ENCODE measurements at places on chromosomes 6 and 20.

DNA sequence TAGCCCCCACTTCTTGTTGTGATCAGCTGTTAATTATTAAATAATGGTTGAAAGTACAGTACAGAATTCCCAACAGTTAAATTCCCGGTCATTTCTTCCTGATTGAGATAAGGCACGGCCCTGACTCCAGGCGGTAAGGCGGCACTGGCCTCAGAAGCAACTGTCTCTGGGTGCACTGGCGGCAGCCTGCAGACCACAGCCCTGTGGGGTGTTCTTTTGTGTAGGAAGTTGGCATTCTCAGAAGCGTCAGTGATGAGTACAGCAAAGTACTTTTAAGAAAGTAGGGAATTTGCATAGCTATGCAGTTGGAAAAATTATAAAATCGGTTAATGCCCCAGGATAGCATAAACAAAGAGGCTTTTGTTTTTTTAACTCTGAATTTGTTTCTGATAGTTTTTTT is 50.5 kb downstream of the SAMD5 start:
- DNase-seq: no peak

DNA sequence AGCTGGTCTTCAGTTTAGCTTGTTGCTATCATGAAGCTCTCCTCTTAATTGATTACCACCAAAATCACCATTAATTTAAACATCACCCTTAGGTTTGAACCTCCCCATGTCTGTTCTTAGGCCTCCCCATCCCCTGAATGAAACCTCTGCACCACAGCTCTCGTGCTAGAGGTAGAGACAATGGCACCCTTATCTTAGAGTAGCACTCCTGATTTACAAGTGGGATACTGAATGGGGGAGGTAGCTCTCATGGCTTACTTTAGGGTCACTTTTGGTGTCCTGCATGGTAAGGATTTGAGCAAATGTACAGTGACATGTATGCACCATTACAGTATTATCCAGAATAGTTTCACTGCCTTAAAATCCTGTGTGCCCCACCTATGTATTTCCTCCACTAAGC is 115.6 kb upstream of the ADTRP start:
- no peak for DNase-seq

DNA sequence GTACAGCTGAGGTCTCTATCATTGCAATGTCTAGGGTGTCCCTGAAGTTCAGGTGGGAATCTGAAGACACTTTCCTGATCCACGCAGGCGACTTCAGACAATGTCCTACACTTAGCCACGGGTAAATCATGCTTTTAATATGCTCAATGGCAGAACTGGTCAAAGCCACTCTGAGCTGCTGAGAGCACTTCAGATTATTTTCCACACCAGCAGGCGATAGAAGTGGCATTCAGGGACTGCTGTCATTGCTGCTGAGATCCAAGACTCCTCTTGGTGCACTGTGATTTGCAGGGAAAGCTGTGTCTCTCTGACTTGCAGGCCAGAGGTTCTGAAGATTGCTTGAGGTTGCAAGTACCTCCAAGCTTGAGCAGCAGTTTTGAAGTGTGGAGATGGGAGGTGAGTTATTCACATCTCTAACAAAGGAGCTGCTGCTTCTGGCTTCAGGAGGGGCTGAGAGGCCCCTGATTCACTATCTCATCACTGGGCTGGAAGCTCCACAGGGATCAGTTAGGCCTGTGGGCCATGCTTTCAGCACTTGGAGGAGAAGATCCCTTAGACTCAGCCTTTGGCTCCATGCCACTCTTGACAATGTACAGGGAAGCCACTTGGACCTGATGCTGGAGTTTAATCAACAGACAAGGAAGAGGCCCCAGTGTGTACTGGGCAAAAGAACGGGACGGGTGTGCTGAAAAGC is 2.9 kb upstream of the SSTR4 start:
- DNase-seq: no peak

DNA sequence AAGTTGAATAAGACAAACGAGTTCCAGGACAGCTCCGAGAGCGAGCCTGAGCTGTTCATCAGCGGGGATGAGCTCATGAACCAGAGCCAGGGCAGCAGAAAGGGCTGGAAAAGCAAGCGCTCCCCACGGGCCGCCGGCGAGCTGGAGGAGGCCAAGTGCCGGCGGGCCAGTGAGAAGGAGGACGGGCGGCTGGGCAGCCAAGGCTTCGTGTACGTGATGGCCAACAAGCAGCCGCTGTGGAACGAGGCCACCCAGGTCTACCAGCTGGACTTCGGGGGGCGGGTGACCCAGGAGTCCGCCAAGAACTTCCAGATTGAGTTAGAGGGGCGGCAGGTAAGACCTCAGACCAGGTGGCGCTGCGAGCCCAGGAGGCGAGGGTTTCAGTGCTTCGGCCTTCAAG is 56.0 kb upstream of the TMEM181 start:
- DNase-seq: no peak

DNA sequence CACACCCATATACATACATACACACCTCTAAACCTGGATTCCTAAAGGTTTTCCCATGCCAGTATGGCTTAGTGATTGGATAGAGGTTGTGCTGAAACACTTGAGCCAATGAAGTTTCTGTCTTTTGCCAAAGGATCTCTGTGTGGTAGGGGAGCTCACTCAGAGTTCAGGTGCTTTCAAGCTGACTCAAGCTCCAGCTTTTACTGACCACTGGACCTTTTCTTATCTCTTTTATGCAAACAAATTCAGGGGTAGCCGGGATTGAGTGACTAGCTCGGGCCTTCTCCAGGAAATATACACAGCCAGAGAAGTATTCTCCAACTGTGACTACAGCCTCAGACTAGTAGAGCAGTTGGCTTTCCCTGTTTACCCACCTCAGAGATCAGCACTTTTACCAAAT is 21.5 kb upstream of the DSE start:
- DNase-seq: no peak

- DNase-seq: no peak
Measured at GRCh38 chr6:27761391-27761790, 150.8 kb downstream of the OR2B2 start.

DNA sequence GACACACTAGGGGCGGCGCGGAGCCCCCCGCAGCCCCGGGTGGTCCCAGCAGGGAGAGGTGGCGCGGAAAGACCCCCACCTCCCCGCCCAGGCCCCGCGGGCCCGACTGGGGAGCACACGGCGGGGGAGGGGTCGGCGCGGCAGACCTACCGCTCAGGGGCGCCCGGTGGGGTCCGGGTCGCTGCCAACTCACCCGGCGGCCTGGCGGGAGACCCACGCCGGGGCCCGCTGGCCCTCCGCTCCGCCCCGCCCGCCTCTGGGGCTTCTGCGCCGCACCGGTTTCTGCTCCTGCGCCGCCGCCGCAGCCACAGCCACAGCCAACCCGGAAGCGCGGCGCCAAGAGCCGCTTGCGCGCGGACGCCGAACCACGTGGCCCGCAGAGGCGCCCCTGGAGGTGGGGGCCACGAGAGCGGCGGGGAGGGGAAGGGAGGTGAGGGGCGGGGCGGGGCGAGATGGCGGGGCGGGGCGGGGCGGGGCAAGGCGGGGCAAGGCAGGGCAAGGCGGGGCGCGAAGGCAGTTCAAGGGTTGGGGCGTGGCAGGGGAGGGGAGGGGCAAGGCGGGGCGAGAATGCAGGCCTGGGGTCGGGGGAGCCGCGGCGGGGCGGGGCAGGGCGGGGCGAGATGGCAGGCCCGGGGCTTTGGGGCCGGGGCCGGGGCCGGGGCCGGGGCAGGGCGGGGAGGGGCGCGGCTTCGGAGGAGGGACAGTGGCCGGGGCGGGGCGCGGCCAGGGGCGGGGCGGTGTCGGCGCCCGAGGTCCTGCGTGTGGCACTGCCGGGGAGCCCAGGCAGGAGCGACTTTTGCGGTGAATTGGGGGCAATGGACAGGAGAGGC is at the start of gene ZBTB24:
TSS of gene ZBTB24 (minus strand) at position 315 of the 830 bp plus-strand sequence. CDS start 1,193 bp downstream, outside the sequence.
- peak; percentile 98 for DNase-seq

- no peak for DNase-seq
Measured at GRCh38 chr6:83008626-83009025, 57.0 kb downstream of the UBE3D start.

- no peak for DNase-seq
Measured at GRCh38 chr6:14002176-14002947, 77.6 kb downstream of the RNF182 start.

DNA sequence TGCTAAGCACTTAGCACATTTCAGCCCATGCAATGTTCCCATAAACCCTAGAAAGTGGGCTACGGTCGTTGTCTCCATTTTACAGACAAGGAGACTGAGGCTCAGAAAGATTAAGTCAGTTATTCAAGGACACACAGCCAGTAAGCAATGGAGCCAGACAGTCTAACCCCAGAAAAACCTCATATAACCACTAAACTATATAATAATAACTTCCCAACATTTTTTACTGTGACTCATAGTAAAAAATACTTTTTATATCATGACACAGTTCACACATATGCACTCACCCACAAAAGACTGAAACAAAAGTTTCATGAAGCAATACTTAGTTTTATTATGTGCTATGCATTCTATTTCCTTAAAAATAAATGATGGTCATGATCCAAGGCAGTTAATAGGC is 66.2 kb upstream of the EYA2 start:
- no peak for DNase-seq

DNA sequence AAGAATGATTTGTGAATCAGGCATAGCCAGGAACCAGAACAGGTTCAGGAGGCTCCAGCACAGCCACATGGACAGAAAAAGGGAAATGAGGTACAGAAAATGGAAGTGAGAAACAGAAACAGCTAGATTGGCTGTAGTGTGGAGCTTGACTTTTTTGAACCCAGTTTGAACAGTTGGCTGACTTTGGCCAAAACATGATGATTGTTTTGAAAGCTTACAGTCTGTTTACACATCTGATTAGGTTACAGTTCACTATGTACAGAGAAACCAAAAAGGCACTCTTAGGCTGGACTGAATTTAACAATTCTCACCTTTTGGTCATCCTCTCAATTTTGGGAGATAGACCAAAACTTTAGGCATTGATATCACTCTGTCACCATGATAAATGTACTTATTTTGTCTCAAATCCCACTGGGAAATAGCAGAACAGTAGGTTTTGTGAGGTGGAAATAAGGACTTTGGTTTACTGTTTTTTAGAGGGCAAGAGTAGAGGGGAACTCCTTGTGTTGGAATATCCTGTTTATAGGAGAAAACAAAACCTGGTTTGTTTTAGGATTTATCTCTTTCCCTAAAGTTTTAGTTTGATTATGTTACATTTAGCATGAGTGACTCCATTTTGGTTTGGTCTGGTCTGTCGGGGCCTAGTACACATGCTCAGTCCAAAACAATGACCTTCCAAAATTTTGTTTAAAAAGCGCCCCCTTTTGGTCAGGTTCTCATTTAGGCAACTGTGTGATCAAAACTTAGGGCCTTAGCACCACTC is 123.1 kb downstream of the OLIG3 start:
- no peak for DNase-seq

- peak; percentile 78 for DNase-seq
Measured at GRCh38 chr6:7914991-7915789, 4.6 kb upstream of the TXNDC5 start.

DNA sequence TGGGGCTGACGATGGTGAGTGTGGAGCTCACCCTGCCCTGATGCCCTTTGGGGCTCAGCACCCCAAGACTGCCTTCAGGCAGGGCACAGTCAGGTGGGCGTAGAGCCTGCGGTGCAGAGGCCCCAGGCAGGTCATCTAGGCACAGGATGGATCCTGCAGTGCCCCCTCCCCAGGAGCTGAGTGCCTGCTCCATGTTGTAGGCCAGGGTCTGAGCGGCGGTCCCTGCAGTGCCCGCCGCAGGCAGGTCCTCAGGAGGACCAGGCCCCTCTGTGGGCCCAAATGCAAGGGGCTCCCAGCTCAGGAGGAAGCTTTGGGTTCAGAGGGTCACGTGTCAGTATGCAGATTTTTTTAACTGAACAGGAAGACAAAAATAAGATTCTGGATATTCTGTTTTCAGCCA is 2.8 kb downstream of the MRGBP start:
- no peak for DNase-seq

DNA sequence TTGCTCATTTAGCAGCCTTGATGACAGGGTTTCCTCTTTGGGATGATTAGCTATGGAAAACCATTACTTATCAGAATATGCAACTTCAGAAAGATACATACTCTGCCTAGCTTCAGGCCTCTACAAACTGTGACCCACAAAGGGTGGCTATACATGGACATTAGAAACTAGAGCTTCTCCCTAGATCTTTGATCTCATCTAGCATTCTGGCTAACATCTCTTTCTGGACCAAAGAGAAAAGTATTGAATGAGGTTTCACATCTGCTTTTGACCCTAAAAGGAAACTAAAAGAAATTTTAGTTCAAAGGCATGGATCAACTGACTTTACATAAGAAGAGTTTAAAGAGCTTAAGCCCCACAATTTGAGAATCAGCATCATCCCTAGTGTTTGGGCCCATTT is 12.4 kb upstream of the HMGN3 start:
- no peak for DNase-seq

DNA sequence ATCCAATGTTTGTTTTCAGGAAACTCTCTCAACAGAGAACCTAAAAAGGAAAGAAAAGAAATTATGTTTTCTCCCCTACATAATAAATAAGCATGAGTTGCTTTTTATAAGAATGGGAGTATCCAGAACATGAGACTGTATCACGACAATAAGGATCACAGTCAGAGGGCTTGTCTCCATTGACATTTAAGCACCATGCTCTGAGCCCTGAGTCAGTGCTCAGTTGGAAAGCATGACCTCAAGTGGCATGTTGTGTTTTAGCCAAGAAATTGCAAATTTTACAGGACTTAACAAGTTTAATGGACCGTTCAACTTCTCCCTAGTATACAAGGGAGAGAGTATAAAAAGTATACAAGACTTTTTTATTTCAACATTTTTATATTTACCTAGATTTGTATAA is 431.6 kb downstream of the GJA1 start:
- DNase-seq: no peak

GRCh38 chr6:3265671-3266070 is 6.9 kb downstream of the PSMG4 start:
- DNase-seq: peak; percentile 14

DNA sequence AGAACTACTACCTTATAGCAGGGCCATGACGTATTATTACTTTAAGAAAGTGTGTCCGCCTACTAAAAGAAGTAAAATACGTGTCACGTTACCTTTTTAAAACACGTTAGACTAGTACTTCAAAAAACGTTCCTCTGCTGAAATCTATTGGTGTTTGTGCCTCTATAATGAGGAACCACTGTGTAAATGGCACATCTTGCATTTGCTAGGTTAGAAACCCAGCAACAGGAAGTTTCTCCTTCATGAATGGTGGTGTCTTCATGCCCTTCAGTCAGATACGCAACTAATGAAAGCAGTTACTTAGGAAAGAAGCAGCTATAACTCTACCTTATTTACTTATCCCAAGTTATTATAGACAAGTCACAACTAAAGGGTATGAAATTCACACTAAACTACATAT is 343.5 kb downstream of the RNGTT start:
- DNase-seq: no peak

GRCh38 chr6:156828280-156828703 is 51.1 kb downstream of the ARID1B start:
- DNase-seq: no peak

GRCh38 chr6:31521835-31522234 is 6.9 kb upstream of the MCCD1 start:
- no peak for DNase-seq

All from Right ventricle myocardium inferior (tissue), 1 donor.